ENCODE measurements at places on chromosomes 3 and 15.

DNA sequence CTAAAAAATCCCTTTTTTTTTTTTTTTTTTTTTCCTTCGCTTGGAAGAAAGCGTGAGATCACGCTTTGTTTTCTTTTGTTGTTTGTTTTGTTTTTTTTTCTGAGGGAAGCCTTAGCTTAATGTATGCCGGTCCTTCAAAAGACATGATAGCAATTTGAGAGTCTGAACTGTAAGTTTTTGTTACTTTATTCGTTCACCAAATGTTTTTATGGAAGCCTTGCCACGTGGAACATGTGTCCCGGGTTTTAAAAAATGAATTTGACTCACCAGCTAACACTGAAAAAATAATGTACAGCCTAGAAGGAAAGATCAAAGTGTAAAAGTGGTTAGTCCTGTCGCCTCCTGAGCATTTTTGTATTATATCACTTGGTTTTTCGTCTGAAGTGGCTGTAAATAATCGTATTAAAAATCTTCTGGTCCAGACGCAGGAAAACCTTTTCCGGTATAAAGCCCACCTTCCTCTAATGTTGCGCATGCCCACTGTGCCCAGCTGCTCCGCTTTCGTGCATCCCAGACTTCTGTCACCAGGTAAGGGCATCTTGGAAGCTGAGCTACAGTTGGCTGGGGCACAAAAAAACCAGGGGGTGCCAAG lies 795 bp upstream of the MYNN start:
- DNase-seq, result peak; percentile 90

DNA sequence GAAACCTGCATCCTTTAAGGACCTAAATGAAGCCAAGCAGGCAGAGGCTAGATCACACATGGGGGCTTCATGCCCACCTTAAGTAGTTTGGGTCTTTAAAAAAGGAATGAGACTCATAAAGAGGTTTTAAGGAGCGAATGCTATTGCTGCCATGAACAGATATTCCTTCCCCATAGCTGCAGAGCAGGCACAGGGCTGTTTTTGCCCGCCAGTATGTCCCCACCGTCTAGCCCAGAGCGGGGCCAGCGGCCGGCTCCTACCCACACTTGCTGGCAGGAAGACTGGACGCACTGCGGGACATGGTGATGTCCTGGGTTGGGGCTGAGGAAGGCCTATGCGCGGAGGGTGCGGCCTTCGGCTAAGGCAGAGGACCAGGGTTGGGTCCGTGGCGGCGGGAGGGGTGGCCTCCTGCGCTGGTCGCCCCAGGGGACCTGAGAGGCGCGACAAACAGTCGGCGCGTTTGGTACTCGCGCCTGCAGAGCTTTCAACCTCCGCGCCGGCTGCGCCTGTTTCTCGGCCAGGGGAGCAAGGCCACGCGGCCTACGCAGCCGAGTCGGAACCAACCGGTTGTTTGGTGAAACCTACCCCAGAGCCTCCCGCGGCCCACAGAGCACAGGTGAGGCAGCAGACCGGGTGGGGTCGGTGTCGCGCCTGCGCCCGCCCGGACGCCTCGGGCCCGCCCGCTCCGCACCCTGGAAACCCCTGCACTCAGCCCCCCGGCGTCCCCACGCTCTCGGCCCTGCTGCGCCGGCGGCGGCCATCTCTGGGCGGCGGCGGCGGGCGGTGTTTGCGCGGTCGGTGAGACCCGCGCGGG lies at the start of gene FAIM:
Gene FAIM, plus strand, starts transcription at position 450 of the 814 bp plus-strand sequence. CDS start 10,956 bp downstream, outside the sequence.
- peak; percentile 75 for DNase-seq

- no peak for DNase-seq
Measured at GRCh38 chr3:55491296-55491816, 4.2 kb upstream of the WNT5A start.

- DNase-seq, result no peak
Measured at GRCh38 chr3:121803771-121804320, 31.0 kb downstream of the IQCB1 start.

DNA sequence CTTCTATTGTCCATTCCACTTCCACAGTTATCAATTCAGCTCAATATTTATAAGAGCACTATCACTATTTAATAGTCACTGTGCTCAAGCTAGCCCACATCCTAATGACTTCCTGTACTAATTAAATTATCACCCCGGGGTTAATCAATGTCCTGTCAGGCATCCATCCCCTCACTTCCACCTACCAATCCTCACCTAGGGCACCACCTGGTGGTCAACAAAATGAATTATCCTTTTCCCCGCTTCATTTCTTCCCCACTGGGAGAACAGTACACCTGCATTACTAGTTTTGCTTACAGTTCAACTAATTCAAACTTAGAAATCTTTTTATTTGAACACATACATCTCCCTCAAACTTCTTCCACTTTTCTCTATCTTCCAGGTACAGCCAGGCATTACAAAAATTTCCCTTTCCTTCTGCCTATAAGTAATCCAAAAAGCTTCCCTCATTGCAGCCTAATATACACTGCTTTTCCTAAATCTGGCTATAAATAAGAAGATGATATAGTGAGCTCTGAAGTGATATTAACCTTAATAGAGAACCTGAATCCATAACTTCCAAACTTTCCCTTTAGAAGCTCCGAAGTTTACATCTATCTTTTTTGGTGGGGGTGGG lies 68.5 kb downstream of the TMCC1 start:
- peak; percentile 87 for DNase-seq

DNA sequence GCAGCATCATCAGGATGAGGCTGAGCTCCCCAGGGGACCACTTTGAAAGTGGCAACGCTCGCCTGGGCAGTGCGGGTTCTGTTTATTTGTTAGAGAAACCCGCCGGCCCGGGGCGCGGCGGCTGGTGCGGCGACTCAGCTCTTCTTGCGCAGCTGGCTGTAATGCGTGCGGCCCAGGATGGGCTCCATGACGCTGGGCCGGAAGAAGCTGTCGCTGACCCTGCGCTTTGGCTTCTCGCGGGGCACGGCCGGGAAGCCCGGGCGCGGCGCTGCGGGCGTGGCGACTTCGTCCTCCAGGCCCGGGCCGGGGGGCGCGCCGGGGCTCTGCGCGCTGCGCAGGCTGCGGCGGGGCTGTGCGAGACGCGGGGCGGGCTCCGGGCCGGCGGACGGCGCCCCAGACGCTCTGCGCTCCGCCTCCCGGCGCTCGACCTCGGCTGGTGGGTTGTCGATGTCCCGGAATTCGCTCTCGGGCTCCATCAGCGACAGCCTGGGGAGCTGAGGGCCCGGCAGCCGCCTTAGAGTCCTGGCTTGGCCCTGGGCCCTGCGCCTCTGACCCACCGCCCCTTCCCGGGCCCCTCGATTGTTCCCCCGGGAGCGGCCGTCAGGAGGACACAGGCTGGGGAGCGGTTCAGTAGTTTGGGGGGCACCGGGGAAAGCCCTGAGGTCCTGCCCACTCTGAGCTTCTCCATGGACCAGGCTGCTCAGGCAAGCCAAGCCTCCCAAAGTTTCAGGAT lies 10.3 kb upstream of the KIF7 start:
- peak; percentile 50 for DNase-seq

- peak; percentile 3 for DNase-seq
Measured at GRCh38 chr3:170277833-170278580, 55.8 kb downstream of the PRKCI start.

DNA sequence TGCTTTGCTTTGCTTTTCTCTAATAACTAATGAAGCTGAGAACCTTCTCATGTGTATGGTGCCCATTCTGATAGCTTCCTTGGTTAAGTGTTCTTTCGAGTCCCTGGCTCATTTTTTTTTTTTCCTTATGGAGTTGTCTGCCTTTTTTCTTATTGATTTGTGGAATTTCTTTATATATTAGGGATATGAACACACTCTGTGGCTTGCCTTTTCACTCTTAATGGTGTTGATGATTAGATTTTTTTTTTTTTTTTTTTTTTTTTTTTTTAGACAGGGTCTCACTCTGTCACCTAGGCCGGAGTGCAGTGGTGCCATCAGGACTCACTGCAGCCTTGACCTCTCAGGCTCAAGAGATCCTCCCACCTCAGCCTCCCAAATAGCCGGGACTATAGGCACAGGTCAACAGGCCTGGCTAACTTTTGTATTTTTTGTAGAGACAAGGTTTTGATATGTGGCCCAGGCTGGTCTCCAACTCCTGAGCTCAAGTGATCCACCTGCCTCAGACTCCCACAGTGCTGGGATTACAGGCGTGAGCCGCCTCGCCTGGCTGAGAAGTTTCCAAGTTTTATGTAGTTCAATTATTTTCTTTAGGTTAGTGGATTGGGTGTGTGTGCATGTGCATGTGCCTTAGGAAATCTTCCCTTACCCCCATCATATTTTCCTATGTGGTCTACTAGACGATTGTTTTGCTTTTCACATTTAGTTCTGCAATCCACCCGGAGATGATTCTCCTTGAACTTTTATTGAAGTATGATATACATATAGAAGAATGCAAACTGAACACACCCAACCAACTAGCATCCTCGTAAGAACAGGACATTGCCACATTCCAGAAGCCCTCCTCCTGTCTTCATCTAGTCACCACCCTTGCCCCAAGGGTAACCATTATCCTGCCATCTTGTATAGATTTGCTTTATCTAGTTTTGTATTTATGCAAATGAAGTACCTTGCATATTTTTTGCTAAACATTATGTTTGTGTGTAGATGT lies 1.7 kb upstream of the SNRPA1 start:
- DNase-seq, result no peak

- no peak for DNase-seq
Measured at GRCh38 chr3:171379961-171380483, 80.2 kb downstream of the TNIK start.

GRCh38 chr15:28128031-28128430 lies 28.9 kb upstream of the OCA2 start:
- DNase-seq, result no peak

DNA sequence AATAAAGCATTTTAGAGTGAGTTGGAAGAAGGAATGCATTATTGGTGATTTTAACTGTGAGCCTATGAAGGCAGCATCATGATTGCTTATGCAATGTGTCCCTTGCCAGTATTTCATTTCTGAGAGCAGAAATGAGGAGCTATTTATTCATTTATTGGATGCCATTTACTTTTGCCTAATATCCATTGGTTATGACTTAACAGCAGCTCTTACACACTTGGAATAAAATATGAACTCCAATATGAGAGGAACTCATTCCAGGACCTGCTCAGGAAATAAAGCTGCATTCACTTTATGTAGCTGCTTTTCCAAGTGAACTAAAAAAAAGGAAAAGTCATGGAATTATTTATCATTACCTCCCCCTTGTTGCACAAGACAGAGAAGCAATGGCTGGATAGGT lies 280.1 kb downstream of the LRTM1 start:
- DNase-seq, result no peak

GRCh38 chr3:126422571-126423091 lies 27.9 kb downstream of the CFAP100 start:
- no peak for DNase-seq

GRCh38 chr15:55721554-55722185 lies 21.3 kb downstream of the PRTG start:
- no peak for DNase-seq

GRCh38 chr3:58260261-58260731 lies 22.7 kb downstream of the ABHD6 start:
- DNase-seq, result no peak

DNA sequence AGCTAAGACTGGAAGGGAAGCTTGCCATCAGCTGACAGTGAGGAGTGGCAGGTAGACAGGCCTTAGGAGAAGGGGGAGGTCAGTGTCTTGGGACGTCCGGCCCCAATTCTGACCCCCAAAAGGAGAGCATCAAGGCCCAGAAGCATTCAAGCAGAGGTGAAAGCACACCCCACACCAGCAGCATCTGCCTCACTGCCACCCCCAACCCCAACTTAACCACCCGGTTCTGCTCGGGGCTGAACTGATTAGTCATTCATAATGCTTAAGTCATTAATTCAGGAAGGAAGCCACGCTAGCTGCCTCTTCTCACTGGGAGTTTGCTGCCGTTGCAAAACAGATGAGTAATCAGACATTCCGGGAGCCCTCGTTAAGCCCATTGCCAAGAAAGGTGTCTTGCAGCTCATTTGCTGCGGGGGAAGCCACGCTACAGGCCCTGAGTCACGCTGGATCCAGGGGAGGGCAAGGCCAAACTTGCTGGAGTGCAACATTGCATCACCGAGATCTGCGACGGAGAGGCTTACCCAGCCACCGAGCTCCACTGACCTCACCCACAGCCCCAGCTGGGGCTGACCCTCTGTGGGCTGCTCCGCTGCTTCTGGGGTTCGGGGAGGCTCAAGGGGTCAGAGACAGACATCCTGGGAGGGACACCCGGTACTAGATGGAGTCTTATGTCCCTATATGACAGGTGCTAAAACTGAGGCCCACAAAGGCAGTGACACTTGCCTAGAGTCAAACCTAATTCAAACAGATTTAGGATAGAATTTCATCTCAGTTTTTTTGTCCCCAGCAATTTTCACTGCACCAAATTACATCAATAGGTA lies 46.4 kb upstream of the HES1 start:
- peak; percentile 77 for DNase-seq

- DNase-seq, result no peak
Measured at GRCh38 chr15:98977441-98977840, 30.2 kb downstream of the PGPEP1L start.

- no peak for DNase-seq
Measured at GRCh38 chr3:112046599-112046998, 12.1 kb downstream of the TMPRSS7 start.

DNA sequence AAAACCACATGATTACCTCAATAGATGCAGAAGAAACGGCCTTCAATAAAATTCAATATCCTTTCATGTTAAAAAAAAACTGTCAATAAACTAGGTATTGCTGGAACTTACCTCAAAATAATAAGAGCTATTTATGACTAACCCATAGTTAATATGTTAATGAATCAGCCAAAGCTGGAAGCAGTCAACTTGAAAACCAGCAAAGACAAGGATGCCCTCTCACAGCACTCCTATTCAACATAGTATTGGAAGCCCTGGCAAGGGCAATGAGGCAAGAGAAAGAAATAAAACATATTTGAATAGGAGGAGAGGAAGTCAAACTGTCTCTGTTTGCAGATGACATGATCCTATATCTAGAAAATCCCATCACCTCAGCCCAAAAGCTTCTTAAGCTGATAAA lies 456.1 kb downstream of the OCA2 start:
- no peak for DNase-seq

GRCh38 chr3:86180696-86181095 lies 810.3 kb downstream of the VGLL3 start:
- peak; percentile 4 for DNase-seq

GRCh38 chr3:89402051-89402450 lies 294.6 kb downstream of the EPHA3 start:
- DNase-seq, result no peak

GRCh38 chr15:35557544-35557943 lies 11.6 kb upstream of the DPH6 start:
- peak; percentile 93 for DNase-seq

DNA sequence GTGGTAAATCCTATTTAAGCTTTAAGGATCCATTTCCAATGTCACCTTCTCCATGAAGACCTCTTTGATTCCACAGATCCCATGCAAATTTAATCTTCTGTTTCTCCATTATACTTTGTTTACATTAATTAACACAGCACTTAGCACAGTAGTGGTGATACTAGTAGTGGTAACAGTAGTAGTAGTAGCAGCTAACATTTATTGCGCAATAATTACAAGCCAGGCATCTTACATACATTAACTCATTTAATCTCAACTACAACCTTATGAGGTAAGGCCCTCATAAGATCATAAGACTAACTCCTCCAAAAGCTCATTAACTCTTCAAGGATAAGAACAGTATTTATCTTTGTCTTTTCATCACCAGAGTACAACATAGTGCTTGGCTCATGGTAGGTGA lies 54.8 kb upstream of the FSIP1 start:
- no peak for DNase-seq

- no peak for DNase-seq
Measured at GRCh38 chr3:108527109-108527508, 16.7 kb upstream of the MYH15 start.
